Karpas-422 (cell line): ENCODE measurements at places on chromosomes 4 and X. TPM values are rescaled to one million over a fixed set of nuclear protein-coding genes. Genes with fewer than 3 reads are reported as not detected.

The GYPA gene
- not detected in 2 replicates for total RNA-seq

The STATH gene
- total RNA-seq = not detected in 2 replicates

The REELD1 gene
- 0.18 TPM in 1 of 2 replicates, not detected in the other for total RNA-seq

The TMEM47 gene
- total RNA-seq = not detected in 2 replicates

The TAF7L gene
- not detected in 2 replicates for total RNA-seq

The UGT2B15 gene
- not detected in 2 replicates for total RNA-seq

The ANXA3 gene
- total RNA-seq = not detected in 2 replicates

The MAGEA2B gene
- total RNA-seq = not detected in 2 replicates

The COQ2 gene
- total RNA-seq = 1.2 and 3.6 TPM in 2 replicates

The TCEAL2 gene
- not detected in 2 replicates for total RNA-seq

The DCAF12L2 gene
- 0.22 TPM in 1 of 2 replicates, not detected in the other for total RNA-seq

The VSIG4 gene
- not detected in 2 replicates for total RNA-seq

The TMEM255A gene
- 0.63 and 0.87 TPM in 2 replicates for total RNA-seq

The HMGN5 gene
- 0.18 and 1.9 TPM in 2 replicates for total RNA-seq

The CRMP1 gene
- 0.40 and 0.48 TPM in 2 replicates for total RNA-seq

The FAM184B gene
- not detected in 2 replicates for total RNA-seq

The TMEM154 gene
- total RNA-seq = 0.14 and 0.22 TPM in 2 replicates

The GYPB gene
- not detected in 2 replicates for total RNA-seq
